ENCODE measurements at places on chromosomes 2 and 18.

DNA sequence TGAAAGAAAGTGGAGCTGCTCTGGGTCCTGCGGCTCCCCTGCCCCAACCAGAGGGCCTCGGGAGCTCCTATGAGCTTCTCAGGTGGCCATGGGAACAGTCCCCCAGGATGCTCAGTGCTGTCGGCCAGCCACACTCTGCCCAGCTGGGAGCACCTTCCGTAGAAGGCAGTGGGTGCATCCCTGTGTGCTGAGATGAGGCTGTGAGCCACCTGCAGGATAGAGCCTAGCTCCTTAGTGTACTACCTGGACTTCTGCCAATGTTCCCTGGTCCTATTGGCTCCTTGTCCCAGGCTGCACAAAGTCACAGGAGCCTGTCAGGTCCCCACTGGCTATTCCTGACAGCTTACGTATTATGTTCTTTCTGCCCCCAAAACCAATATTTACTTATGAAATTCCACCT lies 16.1 kb downstream of the PRELID3A start:
- DNase-seq = no peak

- DNase-seq = no peak
Measured at GRCh38 chr18:22278798-22279197, 109.4 kb downstream of the GATA6 start.

DNA sequence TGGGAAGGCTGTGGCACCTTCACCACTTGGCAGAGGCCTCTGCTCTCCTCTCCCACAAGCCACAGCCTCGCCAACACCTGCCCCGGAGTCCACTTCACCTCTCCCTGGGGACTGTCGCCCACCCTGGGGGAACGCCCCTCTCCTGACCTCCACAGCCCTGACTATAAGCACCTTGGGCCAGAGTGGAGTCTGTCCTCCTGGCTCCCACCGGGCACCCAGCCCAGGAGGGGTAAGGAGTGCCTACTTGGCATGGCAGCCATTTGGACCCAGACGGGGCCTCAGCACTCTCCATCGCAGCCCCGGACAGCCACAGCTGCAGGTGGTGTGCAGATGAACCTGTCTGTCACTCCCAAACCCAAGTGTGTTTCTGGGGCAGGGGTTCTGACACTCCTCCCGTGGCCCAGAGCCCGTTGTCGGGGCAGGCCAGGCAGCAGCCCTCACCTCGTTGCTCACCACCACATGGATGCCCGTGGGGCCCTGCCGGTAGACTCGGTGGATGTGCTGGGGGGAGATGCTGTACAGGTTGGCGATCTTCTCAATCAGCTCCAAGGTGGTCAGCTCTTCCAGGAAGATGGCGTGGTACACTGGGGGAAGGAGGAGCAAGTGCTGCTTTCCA lies 53.5 kb downstream of the TFCP2L1 start:
- DNase-seq = no peak

- no peak for DNase-seq
Measured at GRCh38 chr18:36580266-36580665, 248.5 kb downstream of the TPGS2 start.

DNA sequence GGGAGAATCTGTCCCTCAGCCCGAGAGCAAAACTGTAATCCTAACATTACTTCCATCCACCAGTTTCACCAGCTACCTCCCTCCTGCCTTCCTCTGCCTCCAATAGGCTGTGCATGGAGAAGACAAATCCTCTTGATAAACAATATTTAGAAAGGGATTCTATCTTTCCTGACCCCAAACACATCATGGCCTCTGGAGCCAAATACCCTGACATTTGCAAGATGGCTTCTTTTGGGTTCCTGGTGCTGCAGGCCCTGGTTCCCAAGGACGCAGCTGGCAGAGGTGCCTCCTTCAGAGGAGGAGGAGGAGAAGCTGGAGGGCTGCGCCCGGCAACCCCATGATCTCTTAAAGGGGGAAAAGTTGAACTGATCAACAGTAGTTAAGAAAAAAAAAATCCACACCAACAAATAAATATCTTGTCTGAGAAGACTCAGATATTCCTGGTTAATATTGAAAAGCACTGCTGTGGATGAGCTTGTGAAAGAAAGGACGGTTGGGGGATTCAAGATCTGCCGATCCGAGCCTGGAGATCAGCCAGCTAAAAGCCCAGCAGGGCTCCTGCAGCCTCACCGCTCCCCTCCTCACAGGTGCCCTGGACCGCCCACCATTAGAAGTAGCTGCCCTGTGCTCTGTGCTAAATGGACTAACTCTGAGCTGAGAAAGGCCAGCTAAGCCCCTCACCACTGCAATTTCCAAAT lies 116.8 kb downstream of the MSH2 start:
- DNase-seq = no peak

GRCh38 chr18:79371561-79372121 lies 24.1 kb upstream of the NFATC1 start:
- no peak for DNase-seq

- no peak for DNase-seq
Measured at GRCh38 chr2:59881218-59881617, 672.2 kb downstream of the BCL11A start.

GRCh38 chr2:158818511-158818910 lies 23.4 kb downstream of the DAPL1 start:
- no peak for DNase-seq

DNA sequence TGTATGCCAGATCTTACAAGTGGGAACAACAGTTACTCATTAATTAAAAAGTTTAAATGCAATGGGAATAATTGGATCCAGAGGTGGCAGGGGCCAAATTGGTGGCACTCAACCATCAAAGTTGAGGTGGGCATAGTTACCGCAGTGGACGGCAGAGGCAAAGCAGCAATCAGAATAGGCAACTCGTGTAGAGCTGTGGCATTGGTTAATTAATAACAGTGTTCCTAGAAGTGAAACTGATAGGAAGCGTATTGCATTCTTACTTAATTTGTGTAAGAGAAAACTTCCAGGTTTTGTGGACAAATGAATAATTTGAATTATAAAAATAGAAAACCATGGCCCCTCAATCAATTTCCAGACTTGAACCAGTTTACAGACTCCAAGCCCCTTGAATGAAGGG lies 1068.2 kb upstream of the ACVR2A start:
- DNase-seq = no peak

DNA sequence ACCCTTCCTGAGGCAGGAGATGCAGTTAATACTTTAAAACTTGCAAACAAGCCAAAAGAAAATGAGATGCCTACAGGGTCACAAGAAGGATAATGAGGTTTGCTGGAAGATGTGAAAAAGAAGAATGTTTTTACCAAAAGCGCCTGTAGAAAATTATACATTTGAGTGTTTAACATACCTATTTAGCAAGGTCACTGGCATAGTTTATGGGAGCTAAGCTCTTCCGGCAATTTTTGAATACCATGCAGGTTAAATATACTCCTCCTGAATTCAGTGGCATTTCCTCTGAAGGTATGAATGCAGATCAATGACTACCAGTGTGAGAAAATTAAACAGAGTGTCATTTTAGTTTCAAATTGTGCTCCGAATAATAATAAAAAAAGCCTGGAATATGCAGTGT lies 21.2 kb upstream of the MAP3K20 start:
- no peak for DNase-seq

DNA sequence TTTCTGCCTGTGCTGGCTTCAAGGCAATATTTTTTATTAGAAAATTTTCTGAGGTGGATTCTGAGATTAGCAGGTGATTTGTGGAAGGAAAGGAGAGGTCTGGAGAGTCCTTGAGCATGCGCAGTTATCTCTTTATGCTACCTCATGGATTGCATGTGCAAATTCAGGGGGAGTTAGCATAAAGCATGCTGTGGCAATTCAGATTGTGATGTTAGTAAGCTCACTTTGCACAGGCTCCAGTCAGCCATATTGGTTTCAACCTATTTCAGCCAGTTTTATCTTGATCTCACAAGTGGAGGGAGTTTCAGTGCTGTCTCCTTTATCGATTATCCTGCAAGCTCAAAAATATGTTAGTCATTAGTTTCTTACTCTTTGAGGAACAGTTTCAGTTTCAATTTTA lies 2012.3 kb upstream of the PIK3C3 start:
- DNase-seq = no peak

GRCh38 chr18:21391074-21391673 lies 149.1 kb downstream of the GREB1L start:
- peak; percentile 84 for DNase-seq

DNA sequence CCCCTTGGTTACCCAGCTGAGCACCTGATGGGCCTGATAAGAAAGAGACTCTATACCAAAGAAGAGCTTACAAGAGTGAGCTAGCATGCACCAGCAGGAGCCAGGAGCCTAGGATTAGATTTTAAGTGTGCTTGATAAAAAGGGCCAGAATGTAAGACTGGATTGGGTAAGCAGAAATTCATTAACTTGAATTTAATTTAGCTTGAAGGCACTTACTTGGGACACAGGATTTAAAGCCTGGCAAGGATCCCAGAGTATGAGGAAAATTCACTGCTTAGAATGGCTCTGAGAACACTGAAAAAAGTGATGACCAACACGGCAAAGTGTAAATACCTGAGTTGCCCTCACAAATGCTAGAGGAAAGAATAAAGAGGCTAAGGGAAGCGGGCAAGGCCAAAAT lies 91.3 kb upstream of the RBBP8 start:
- DNase-seq = no peak

- no peak for DNase-seq
Measured at GRCh38 chr2:30236591-30237238, 5.4 kb downstream of the LBH start.

DNA sequence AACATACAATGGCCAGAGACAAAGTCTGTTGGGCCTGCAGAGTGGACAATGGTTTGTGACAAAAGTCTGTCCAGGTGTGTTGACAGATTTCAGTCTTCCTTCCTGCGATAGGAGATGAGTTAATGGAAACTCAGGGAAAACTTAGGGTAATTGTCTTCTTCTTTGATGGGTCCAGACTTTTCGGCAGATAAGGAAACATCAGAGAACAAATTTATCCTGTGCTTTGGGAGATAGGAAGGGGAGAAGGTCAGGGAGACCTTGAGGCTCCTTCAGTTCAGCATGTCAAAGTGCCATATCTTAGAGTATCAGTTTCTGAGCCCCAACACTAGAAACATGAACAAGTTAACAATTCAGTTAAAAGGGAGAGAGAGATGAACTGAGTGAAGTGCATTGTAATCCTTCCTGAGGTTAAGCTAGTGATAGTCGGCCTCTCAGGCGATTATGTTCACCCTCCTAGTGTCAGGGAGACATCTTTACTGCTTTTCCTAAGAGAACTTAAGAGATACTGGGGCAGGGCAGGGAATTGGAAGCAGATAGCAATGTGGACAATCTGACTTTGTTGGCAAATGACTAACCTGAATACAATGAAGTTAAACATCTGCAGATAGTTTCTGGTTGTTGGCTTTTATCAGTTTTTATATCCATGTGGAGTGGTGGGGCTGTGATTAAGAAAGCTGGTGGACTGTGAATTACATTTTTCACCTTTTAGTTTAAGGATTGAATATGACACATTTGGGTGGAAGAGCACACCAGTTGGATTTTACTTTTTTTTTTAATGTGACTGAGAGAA lies 248.8 kb upstream of the FN1 start:
- no peak for DNase-seq

GRCh38 chr2:11092701-11093335 lies 62.4 kb upstream of the SLC66A3 start:
- DNase-seq = no peak

GRCh38 chr2:69213782-69214181 lies 173.2 kb downstream of the GFPT1 start:
- no peak for DNase-seq

GRCh38 chr2:120313695-120314615 lies 32.0 kb upstream of the INHBB start:
- no peak for DNase-seq

GRCh38 chr2:11768946-11769345 lies 22.5 kb downstream of the LPIN1 start:
- no peak for DNase-seq

- no peak for DNase-seq
Measured at GRCh38 chr2:39568116-39568515, 97.6 kb upstream of the TMEM178A start.

DNA sequence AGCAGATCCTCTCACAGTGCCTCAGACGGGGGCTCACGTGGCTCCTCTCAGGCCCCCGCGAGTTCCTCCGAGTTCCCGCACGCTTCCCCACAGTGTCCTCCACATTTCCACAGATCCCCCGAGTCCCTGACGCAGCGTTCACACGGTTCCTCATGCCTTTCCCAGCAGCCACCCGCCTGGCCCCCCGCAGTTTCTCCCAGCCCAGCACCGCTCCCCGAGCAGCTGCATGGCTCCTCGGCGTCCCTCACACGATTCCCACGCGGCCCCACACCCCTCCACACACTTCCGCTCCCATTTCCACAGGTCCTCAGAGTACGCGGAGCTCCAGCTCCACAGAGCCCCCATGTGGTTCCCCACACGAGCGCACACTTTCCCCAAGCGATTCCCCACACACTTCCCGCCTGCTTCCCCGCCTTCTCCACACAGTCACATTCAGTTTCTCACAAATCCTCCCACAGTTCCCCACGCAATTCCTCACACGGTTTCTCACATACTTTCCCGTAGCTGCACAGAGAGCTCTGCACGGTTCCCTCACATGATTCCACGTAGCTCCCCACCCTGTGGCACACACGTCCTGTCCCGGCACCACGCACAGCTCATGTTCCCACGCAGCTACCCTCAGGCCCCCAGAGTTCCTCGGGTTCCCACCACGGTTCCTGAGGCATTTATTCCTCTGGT lies 39.9 kb downstream of the KIF1A start:
- DNase-seq = no peak

- DNase-seq = no peak
Measured at GRCh38 chr2:72554381-72554780, 271.5 kb downstream of the EXOC6B start.

- DNase-seq = no peak
Measured at GRCh38 chr2:185507719-185508118, 230.9 kb upstream of the FSIP2 start.

- DNase-seq = no peak
Measured at GRCh38 chr2:9230881-9231280, 24.3 kb downstream of the ASAP2 start.

- no peak for DNase-seq
Measured at GRCh38 chr2:174048243-174048642, 83.1 kb upstream of the SP3 start.

GRCh38 chr2:227783404-227784138 lies 30.1 kb upstream of the CCL20 start:
- no peak for DNase-seq

DNA sequence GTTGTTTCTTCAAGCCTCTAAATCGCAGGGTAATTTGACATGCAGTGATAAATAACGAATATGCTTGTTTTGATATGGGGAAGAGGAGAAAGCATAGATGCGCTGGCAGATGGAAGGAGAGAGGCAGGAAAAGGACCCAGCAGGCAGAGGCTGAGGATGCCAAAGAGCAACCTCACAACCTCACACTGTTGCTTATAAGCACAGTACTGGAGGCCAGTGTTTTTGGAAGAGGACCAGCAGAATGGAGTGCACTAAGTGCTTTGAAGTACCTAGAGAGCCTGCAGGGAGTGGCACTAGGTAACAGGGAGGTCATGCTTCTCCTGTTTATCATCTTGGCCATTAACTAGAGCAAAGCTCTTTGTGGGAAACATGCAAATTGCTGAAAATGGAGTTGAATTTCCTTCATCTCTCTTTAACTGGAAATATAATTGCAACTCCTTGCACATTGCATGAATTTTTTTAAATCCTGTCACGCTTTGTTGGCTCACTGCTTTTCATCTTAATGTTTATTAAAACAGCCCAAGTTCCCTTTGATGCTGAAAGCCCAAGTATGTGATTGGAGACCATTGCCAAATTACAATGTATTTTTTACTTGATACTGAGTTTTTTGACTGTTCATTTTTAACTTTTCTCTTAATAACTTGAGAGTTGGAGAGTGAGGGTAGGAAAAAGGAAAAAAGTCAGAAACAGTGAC lies 236.4 kb downstream of the LRRTM1 start:
- DNase-seq = no peak

Measured in NCI-H748 treated with DMSO at 0.1 percent for 48 hours (cell line).